ENCODE measurements at places on chromosomes 13 and 19.

DNA sequence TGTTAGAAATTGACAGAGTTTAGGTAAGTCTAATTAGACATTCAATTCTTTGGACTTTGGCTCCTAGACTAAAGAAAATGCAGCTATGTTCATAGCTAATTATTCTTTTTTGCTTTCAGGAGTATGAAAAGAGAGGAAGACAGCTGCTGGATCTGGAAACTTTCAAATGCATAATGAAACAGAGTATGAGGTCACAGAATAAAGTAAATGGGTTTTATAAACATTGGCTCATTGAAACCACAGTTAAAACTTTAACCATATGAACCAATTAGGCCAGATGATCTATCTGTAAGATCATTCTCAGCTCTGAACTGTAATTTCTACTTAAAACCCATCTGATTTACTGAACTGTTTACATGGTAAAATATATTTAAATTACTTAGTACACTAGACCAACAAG is 82.7 kb downstream of the TEX26 start:
- no peak for DNase-seq

DNA sequence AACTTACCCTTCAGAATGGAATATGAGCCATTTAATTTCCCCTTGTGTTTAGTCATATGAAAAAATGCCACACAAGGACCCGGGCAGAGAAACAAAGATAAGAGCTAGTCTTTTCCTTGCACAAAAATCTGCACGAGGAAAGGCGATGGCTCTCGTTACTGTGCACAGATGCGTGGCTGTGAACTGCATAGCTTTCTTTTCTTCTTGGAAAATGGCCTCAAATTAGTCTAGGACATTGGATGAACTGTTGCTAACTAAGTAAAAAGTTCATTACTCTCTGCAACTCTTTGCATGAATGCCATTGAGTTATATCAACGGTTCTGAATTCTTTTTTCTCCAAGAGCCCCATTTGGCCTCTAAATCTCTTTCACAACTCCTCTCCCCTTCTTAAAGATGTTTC is 125.2 kb downstream of the COG6 start:
- DNase-seq, result no peak

GRCh38 chr19:53576941-53577653 is 39.2 kb downstream of the ZNF331 start:
- DNase-seq, result no peak

DNA sequence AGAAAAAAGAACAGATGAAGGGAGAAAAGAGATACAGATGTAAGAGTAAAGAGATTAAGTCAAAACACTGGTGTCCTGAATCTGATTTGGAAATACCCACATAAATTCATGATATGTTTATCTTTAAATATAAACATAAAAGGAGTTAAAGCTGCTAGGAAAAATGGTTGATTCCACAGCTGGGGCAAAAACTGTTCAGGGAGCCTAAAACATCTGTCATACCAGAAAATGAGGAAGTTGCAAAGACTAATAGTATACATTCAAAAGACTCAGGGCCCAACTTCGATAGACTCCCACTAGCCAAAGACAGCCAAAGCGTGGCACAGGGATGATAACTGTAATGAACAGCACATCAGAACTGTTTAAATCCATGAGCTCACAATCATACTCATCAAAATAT is 62.0 kb downstream of the ABCC4 start:
- DNase-seq, result no peak

- DNase-seq, result no peak
Observed at GRCh38 chr19:32373585-32374295, 28.3 kb downstream of the ZNF507 start.

DNA sequence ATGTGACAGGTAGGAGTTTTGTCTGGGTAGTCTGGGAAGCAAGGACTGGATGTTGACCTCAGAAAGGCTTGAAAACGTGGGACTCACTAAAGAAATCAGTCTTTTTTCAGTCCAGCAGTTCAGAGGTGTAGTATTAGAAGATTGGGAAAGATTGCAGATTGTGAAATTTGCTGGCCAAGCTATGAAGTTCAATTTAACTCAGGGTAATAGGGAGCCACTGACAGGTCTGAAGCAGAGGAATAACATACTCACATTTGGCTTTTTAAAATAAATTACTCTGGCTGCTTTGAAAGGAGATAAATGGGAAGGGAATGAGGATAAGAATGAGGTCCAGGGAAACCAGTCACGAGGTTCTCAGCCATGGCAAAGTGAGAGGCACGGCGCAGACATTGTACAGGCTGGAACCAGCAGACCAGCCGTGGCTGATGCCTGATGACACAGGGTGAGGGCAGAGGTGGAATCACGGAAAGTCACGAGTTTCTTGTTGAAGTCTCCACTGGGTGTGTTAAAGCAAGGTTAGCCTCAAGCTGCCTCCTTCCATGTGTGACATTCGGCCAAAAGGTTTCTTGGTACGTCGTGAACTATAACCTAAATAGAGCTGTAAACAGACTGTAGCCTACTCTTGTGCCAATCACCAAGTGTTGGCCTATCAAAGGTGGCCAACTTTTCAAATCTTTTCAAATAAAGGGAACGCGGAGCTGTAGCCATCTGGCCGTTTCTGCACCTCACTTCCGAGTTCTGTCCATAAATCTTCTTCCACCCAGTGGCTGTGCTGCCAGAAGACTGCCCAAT is 377.6 kb downstream of the IRS2 start:
- no peak for DNase-seq

DNA sequence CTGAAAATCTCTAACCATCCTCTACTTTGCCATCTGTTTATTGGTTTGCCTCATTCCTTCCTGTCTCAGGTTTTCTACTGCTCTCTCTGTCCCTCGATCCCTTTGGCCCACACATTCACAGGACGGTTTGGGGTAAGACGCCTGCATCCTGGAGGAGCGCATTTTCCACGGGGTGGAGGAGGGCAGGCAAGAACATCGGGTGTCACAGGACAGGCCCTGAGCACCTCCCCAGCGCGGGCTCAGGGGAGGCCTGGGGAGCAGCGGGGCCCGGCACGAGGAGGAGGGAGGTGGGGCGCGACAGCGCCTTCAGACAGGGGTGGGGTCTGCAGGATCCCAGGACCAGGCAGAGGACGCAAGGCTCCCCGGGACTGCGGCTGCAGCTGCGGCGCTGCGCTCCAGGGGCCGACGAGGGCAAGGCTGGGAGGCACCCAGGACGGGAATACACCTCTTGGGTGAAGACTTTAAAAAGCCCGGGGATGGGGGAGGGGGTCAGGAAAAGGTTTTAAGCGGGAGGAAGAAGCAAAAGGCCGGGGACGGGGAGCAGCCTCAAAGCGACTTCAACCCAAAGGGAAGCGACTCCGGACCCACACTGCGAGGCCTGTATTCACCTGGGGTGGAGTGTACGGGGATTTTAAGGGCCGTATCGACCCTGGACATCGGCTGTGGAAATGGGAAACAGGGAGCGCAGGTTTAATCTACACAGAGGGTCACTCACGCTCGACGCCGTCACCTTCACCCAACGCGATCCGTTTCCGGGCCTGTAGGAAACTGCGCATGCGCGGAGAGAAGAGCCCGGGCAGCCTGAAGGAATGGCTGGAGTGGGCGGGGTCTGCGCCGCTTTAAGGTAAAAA is at the start of gene ZNF415:
Gene ZNF415 (minus strand): TSS at position 770 of the 851 bp plus-strand sequence. CDS start 10,234 bp downstream, outside the sequence.
- DNase-seq, result no peak

GRCh38 chr13:93378184-93378583 is 151.6 kb downstream of the GPC6 start:
- no peak for DNase-seq

GRCh38 chr19:46637224-46637623 is 1.2 kb upstream of the GNG8 start:
- DNase-seq, result no peak

GRCh38 chr13:94329277-94329676 is 150.2 kb downstream of the DCT start:
- DNase-seq, result no peak

GRCh38 chr13:96824140-96824539 is 170.1 kb downstream of the OXGR1 start:
- DNase-seq, result no peak

DNA sequence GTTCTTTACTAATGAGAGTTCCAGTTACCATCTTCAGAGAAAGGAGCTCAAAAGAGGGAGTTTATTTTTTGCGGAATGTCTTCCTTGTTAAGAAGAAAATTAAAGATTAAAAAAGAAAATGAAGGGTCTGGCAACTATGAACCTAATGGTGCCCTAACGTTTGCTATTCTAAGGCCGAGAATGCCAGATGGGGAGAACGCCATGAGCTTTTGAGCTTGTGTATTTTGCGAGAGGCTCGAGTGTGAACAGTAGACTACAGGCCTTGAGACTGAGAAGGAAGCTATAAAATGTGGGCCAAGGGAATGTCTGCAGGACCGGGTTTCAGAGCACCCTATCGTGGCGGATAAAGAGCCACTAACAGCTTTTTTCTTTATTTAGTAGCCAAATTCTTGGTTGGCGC is 6.7 kb downstream of the FGF14 start:
- DNase-seq, result no peak

- no peak for DNase-seq
Observed at GRCh38 chr19:47729468-47729798, 15.9 kb upstream of the NOP53 start.

- DNase-seq, result peak; percentile 11
Observed at GRCh38 chr19:53365899-53366493, 491 bp downstream of the ZNF525 start.

DNA sequence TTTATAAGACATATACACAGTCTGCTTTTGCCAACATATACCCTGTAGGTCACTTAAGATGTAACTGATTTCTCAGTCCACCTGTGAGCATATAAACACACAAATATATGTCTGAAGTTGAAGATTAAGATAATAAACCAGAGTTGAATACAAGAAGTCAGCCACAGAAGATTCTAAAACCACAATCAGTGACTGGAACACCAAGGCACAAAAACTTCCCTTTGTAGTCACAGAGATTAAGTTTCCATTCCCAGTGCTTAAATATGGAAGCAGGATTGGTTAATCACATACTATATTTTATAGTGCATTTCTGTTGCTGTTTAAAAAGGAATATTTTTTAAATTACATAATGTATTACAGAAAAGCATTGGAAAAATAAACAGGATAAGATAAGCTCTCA is 39.9 kb downstream of the MTMR6 start:
- DNase-seq, result no peak

DNA sequence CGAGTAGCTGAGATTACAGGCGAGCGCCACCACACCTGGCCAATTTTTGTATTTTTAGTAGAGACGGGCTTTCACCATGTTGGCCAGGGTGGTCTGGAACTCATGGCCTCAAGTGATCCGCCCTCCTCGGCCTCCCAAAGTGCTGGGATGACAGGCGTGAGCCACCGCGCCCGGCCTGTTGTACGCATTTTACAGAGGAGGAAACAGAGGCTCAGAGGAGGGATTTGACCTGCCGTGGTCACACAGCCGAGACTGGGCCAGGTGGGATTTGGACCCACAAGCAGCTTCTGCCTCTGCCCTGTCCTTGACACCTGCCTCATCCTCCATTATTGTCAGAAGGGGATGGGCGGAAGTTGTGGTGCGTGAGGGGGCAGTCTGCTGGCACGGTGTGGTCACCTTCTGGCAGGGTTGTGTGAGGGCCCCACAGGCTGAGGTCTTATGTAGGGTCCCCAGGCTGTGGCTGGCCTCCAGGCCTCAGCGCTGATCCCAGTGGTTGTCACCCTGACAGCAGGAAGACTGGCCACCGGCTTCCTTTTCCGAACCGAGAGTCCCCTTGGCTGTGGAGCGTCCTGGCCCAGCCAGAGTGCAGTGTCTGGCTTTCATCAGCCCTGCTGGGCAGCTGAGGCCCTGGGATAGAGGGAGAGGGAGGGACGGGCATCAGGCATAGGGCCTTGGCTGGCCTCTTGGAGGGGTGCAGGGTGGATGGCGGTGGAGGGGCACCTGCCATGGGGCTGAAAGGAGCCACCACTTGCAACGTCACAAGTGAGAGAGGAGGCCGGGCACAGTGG is 20.3 kb downstream of the NFIC start:
- DNase-seq, result no peak

DNA sequence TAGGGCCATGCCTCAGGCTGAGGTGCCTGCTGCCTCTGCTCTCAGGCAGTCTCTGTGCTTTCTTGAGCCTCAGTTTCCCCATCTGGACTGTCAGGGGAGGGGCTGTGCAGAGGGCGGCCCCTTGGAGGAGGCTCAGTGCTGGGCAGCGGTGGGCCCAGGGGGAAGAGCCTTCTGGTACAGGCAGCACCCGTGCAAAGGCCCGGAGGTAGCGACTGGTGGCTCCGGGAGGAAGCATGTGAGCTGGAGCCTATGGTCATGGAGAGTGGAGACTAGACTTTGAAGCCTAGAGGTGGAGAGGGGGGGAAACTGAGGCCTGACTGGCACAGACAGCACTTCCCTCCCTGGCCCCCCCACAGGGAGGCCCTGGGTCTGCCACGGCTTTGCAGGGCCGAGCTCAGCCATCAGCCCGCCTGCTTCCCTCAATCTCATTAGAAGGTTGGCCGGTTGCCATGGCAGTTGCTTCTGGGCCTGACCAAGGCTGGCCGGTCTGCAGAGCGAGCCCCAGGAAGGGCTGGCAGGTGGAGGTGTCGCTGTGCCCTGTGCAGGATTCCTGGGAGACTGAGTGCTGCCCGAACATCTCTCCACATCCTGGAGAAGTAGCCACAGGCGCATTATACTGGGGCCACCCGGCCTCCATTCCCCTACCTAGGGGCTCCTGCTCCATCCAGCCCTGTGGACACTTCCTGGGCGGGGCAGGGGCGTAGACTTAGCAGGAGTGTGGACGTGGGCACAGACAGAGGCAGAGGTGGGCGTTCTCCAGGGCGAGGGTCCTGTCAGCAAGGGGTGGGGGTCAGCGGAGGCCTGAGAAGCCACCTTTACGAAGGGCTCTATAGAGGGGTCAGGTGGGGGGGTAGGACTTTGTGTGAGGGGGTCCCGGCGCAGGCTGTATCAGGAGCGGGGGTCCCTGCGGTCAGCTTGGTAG is 53.2 kb downstream of the CRTC1 start:
- no peak for DNase-seq

GRCh38 chr13:110687736-110688135 is 18.2 kb downstream of the CARS2 start:
- DNase-seq, result no peak

GRCh38 chr19:28425046-28425931 is 787.7 kb downstream of the UQCRFS1 start:
- DNase-seq, result no peak

GRCh38 chr19:16338470-16339360 is 14.1 kb downstream of the KLF2 start:
- DNase-seq, result no peak

Data from activated CD8-positive, alpha-beta memory T cell treated with anti-CD3 and anti-CD28 coated beads for 48 hours (primary cell).